PC-9 (cell line): ENCODE measurements at places on chromosomes 2 and 18. TPM values are rescaled to one million over a fixed set of nuclear protein-coding genes. Genes with fewer than 3 reads are reported as not detected.

- no peak for DNase-seq
Measured at GRCh38 chr18:5519448-5520298, 24.1 kb downstream of the EPB41L3 start.

- no peak for DNase-seq
Measured at GRCh38 chr2:46187112-46187618, 110.0 kb upstream of the EPAS1 start.

The ALKAL2 gene
- total RNA-seq: not detected in 2 replicates

The AQP12B gene
- total RNA-seq: not detected in 2 replicates

- no peak for DNase-seq
Measured at GRCh38 chr18:62766266-62766665, 50.9 kb downstream of the PHLPP1 start.

The SOX11 gene
- total RNA-seq: not detected in 2 replicates

DNA sequence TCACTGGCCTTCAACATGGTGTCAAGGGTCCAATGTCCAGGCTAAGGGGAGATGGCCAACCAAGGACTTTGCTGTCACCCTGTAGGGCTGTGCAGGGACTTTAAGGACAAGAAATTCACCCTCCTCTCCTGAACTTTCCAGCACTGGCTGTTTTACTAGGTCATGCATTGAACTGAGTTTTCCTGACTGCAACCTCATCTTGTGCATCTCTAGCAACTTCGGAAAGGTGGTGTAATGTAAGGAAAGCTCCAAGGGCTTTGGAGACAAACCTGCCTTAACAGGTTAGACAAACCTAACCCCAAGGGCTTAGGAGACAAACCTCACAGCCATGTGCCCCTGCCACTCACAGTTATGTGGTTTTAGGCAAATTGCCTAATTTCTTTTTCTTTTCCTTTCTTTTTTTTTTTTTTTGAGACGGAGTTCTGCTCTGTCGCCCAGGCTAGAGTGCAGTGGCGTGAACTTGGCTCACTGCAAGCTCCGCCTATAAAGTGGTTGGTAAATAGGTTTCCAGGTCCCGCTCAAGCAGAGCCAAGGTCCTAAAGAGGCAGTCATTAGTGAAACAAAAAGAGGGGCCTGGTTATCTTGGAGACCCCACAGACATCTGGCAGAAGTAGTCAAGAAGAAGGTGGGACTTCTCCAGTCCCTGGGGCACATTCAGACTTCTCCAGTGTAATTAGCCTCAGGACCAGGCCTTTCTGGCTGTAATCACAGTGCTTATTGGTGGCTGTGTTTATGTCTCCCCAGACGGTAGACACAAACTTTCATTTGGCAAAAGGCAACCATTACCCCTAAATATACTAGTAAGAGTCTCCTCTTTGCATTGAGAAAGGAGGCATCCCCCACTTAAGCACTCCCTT is 37.6 kb upstream of the PMAIP1 start:
- DNase-seq: peak; percentile 51

The SIX3 gene
- total RNA-seq: 1.4 TPM in 2 replicates

DNA sequence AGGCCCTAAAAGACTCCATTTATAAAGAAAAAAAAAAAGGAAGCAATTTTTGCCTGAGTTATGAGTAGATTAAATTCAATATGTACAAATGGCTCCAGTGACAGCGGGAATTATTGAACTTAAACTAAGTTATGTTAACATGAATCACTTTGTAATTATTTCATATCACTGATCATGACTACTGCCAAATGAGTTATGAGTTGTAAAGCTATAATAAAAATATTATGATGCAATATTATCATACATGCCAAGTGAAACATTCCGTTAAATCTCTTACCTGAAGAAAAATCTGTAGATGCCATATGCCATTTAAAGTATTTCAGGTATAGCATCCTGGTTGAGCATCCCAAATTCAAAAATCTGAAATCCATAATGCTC is 217.5 kb downstream of the DLGAP1 start:
- no peak for DNase-seq

The OR6B2 gene
- total RNA-seq: not detected in 2 replicates

GRCh38 chr2:11406267-11406957 is 59.5 kb downstream of the E2F6 start:
- DNase-seq: no peak
